ENCODE measurements at places on chromosomes 4 and X.

- DNase-seq = no peak
Measured at GRCh38 chr4:145920205-145920604, 18.4 kb downstream of the ZNF827 start.

DNA sequence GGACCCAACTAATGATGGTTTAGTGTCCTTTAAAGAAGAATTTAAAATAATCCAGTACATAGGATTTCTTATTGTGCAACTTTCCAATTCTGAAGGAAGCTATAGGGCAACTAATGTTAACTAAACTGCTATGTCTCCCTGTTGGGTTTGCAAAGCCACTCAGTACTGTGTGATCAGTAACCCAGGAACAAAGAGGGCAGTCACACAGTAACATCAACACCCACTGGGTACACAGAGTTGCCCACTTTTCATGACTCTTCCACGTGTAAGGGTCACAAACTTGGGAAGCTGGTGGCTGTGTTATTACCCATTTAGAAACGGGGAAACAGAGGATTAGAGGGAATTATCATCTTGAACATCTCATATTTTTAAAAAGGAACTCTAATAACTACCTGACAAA, 555.0 kb upstream of the DIPK2B start:
- no peak for DNase-seq

GRCh38 chr4:35559559-35560365, 684.6 kb downstream of the ARAP2 start:
- no peak for DNase-seq

- DNase-seq = no peak
Measured at GRCh38 chrX:31209005-31209628, 137.3 kb upstream of the FTHL17 start.

GRCh38 chr4:13783800-13784411, 156.4 kb upstream of the BOD1L1 start:
- DNase-seq = peak; percentile 31
